ENCODE measurements at places on chromosomes 6 and 20.

DNA sequence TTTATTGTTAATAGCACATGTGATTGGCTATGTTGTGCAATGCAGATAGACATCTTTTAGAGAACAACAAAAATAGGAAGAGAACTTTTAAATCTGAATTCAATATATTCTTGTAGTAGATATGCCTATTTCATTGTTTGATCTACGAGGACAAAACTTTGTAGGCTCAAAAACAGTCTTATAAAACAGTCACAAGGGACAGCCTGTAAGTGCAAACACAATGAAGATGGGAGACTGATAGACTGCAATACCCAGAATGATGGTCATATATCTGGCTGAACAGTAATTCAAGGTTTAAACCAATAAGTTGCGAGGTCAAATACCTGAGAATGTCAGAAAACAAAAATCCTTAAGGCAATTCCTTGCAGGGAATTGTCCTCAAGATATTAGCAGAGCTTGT lies 1342.9 kb upstream of the ADGRB3 start:
- no peak for DNase-seq

GRCh38 chr6:22073516-22074198 lies 223.2 kb downstream of the PRL start:
- DNase-seq = no peak

- DNase-seq = peak; percentile 86
Measured at GRCh38 chr6:166575205-166575604, 11.3 kb downstream of the RAMACL start.

DNA sequence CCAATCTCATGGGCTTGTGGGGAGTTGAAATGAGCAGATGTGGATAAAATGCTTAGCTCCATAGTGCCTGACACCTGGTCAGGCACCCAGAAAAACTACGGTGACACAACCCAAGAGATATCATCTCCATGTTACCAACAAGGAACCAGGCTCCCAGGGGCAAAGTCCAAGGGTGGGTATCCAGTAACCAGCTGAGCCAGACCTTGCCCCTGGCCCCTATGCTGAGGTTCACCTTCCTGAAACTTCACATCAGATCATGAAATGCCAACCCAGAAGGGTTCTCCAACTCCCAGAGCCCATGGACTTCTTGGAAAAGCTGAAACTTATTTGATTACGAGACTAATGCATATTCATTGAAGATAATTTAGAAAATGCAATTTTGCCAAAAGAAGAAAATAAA lies 141.8 kb upstream of the KCNG1 start:
- DNase-seq = no peak

- peak; percentile 96 for DNase-seq
Measured at GRCh38 chr6:150865406-150866146, at the start of gene MTHFD1L. TSS of gene MTHFD1L (plus strand) at chr6:150865702. CDS start at chr6:150865823, 121 bp downstream.

DNA sequence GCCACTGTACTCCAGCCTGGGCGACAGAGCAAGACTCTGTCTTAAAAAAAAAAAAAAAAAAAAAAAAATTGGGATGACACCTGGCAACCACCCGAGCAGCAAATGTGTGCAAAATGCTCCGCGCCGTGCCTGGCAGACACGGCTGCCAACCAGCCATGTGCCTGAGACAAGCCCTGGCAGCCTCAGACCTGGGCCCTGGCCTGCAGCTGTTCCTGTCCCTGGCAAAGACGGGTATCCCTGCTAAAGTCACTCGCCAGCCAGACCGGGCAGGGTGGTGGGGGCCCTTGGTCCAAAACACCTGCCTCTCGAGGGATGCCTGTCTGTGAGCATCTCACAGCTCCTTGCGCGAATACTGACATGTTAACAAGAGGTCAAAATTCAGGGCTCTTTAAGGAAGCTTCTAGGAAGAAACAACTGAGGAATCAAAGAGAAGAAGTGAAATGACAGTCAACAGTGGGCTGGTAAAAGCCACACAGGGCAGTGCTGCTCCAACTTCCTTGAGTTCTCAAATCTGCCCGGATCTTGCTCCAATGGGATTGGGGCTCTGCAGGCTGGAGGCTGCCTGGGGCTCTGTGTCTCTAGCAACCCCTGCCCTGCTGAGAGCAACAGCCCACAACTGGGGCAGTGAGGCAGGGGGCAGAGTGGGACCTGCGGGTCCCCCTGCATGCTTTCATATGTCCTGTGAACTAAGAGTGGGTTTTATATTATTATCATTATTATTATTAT lies 53.4 kb downstream of the SYTL3 start:
- DNase-seq = no peak

GRCh38 chr6:130742131-130742681 lies 85.0 kb upstream of the SMLR1 start:
- peak; percentile 5 for DNase-seq

- peak; percentile 13 for DNase-seq
Measured at GRCh38 chr6:131629651-131630050, 1.6 kb upstream of the MED23 start.

DNA sequence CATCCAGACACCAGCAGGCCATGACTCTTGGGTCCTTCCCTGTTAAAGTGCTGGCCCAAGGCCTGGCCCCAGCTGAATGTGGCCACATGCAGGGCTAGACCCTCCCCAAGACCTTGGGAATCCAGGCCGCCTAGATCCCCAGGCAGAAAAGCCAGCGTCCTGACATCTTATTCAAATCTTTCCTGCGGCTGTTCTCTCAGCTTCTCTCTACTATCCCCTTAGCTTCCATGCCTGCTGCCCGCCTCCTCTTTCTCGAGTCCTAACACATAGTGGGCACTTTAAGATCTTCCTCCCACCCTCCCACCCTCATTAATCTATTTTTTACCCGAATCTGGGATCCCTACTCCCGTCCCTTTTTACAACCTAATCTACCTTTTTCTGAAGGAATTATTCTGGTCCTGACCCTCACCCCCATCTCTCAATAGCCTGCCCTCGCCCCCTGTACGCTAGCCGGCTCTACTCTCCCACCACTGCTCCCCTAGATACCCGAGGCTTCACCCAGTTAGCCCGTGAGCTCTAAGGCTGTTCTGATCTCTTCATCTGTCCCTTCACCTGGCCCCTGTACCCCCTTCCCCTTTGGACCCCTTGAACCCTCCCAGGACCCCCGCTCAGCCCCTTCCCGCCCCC lies at the start of gene CCHCR1:
CCHCR1 (minus strand) TSS at position 290 of the 627 bp plus-strand sequence; CDS start at position 88, 202 bp downstream.
- DNase-seq = peak; percentile 33

DNA sequence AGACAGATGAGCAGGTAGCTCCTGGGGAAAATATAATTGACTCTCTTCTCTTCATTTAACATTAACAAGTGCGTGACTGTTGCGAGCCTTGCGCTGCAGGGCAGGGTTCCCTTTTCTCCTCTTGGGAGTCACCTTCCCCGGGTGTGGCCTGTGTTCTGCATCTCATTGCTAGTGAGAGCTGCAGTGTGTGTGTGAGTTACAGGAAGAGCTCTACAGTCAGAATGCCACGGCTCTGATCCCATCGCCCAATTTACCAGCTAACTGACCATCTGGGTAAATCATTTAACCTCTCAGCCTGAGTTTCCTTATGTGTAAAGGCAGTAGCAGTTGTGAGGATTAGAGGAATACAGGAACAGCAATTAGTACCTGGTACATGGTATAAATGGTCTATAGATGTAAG lies 106.8 kb upstream of the NUP153 start:
- DNase-seq = no peak

DNA sequence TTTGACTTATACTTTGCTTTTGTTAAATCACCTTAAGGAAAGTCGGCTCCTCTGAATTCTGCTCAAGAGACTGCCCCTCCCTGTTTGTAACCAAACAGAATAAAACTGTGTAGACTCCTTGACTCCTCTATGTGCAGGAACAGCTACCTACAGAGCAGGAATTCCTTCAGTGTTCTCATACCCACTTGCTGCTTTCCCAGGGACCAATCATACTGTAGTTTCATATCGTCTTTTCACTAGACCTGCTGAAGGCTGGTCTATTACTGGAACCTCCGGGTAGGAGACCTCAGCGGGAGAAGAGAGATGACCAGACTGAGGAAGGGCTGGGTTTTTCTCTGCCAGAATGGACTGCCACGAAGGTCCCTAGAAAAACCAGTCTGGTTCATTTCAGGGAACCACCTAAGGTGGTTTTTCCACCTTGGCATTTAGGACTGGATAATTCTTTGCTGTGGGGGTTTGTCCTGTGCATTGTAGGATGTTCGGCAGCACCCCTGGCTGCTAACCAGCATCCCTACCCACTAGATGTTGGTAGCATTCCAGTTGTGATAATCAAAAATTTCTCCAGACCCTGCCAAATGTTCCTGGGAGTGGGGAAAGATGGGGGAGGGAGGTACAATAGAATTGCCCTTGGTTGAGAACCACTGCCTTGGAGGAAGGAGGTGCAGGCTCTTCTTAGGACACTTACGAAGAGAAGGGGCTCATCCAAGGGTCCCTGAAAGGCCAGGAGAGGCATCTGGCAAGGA lies 80.5 kb downstream of the DNAAF9 start:
- no peak for DNase-seq

DNA sequence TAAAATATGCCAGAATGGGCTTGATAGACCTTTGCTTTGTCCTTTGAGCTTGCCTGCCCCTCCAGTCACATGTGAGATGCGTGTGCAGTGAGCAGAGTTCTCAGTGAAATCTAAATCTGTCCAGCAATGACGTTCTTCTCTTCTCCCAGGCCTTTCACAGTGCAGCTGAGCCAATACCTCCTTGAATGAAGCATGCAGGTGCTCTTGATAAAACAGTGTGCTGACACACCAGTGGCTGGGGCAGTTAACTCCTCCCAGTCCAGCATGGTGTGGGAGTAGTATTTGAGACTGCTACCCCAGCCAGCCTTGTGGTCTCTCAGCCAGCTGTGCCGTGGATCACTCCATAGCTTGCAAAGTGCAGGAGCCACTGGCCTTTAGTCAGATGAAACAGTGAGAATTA lies 240.5 kb downstream of the FARS2 start:
- no peak for DNase-seq

- peak; percentile 77 for DNase-seq
Measured at GRCh38 chr6:53484476-53485280, 60.2 kb downstream of the GCLC start.

DNA sequence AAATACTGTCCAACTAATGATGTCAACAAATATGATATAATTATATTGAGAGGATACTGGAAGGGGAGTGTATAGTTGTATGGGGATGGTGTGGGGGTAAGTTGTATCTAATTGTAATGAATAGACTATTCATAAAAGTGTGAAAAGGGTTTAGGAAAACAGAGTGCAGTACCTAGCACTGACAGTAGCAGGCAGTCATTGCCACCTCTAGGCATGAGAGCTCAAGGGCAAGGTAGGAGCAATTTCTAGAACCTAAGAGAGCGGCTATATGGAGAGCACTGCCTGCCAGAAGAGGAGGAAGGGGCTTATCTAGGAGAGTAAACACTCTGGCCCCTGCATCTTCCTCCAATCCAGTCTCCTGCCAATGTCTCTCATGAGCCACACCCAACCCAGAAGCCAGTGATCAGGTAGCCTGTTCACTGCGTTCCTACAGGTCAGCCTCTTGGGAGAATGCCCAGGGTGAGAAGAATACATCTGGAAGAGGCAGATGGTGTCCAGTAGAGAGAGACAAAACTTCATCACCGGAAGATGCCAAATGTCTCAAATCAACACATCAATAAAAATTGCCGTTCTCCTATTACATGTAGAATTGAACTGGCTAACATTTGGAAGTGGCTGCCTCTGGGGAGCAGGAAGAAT lies 200.0 kb downstream of the LY86 start:
- DNase-seq = peak; percentile 41

DNA sequence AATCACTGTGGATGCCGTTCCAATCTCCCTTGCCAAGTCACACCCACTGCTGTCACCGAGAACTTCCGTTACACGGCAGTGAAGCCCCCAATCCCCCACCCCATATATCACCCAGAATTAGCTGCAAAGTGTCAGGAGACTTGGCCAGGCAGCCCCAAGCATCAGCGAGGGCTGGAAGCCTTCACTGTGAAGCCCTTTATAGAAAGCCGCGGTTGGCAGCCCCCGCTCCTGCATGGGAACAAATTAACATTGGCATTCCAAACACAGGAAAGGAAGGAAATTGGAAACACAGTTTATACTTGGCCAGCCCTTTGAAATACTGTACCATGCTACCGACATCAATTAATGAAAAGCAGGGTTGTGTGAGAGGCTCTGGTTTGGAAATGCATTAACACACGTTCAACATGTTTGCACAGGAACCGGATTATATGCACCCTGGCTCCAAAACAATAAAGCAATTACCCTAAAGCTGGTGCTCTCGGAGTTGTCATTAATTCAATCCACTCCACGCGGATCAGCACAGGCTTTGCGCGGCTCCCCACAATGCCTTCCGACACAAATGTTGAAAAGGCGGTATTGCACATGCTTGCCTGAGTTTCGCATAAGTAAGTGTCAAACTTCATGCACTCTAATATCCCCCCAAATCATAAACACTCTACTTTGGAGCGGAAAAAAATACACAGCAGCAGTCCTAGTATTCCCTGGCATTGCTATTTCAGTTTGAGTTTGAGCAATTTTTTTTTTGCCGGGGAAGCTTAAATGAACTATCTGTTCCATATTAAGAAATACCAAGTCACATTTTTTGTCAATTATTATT lies 7.1 kb downstream of the BMP7 start:
- DNase-seq = peak; percentile 12

- DNase-seq = peak; percentile 45
Measured at GRCh38 chr20:35700625-35701148, 1.5 kb downstream of the ROMO1 start.

All from GM23248 (cell line).